ENCODE measurements at places on chromosomes 11 and 22.

DNA sequence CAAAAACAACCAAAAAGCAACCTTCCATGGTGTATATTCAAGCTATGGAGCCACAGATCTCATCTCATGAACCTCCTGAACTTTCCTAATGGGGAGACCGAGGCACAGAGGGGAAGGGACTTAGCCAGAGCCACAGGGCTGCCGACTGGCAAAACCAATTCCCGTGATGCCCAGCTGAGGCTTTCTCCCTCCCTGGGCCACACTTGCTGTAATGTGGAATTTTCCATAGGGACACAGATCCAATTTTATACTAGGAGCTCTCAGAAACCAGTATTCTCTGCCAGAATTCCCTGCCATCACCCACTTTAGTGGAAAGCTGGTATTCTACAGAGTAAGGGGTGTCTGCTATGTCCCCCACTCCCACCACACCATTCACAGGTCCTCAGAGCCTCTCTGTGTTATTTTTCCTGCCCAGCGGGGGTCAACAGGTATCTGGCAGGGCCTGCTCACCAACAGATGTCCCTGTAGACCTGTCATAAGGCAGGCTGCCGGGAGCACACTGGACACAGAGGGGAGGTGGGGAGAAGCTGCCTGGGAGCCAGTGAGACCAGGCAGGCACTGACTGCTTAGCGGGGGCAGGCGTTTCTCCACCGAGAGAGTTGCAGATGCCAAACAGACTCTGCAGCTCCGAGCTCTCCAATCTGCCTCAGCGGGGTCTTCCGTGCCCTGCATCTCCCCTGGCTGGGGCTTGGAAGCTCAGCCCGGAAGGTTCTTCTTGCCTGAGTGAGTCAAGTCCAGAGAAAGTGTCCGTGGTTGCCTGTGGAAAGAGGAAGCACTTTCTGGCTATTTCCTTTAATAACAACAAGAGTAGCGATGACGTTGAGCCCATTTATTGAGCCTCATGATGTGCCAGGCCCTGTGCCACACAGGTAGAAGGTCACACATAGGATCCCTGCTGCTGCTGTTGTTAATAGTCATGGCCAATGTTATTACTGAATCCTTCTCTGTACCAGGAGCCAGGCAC, 26.3 kb downstream of the RPS6KA4 start:
- no peak for DNase-seq

- no peak for DNase-seq
Observed at GRCh38 chr11:15967966-15968365, 388.4 kb downstream of the SOX6 start.

DNA sequence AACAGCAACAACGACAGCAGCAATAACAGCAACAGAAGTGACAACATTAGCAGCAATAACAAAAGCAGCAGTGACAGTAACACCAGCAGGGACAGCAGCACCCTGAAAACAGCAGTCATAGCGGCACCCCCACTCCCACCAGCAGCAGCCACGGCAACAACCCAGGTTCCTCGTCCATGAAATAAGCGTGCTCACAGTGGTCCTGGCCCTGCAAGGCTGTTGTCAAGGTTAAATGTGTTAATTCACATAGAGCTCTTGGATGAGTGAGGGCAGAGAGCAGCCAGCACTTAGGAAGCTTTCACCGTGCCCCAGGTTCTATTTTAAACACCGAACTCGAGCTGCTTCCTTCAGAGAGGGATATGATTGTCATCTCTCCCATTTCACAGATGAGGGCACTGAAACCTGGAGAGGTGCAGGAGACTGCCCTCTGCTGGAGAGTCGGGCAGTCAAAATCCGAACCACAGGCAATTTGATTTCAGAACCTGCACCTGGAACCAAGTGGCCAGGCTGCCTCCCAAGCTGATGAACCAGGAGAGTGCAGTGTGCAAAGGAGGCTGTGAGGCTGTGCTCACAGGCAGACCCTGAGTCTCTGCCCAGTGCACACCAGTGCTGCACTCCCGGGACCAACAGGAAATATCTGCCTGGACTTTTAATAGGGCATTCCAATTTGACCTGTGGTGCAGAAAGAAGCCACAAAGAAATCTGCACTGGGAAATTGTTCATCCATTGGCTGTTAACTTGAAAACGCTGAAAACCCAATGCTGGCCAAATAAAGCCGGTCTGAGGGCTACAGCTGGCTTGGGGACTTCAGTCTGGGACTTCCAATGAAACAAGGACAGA, 22.9 kb upstream of the FGF3 start:
- DNase-seq: no peak

DNA sequence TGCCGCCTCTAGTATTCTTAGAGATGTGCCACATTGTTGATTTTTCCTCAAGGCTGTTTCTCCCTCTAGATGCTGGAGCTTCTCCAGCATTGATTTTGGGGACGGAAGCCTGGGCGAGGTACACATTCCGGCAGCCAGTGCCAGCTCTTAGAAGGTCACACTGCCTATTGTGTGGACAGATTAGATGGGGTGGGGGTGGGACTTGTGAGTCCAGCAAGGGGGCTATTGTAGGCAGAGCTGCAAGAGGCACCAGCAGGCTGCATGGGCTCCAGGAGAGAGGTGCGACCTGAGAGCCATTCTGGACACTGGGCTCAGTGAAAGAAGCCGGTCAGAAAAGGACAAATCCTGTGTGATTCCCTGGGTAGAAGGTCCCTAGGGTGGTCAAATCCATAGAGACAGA, 12.4 kb downstream of the C11orf21 start:
- DNase-seq: no peak

GRCh38 chr11:6225896-6226295, 8.5 kb downstream of the FHIP1B start:
- no peak for DNase-seq

GRCh38 chr11:35126879-35127581, 11.9 kb upstream of the CD44 start:
- DNase-seq: no peak

GRCh38 chr11:95790933-95791708, 823 bp downstream of the CEP57 start:
- peak; percentile 8 for DNase-seq

GRCh38 chr22:43849731-43850130, 12.6 kb downstream of the SULT4A1 start:
- no peak for DNase-seq

- DNase-seq: no peak
Observed at GRCh38 chr11:17989306-17989705, 23.5 kb downstream of the SERGEF start.

Data from stimulated activated CD8-positive, alpha-beta memory T cell treated with anti-CD3 and anti-CD28 coated beads, Interleukin-12 subunit alpha, Interleukin-12 subunit beta, amount 100 ng/mL, for 4 hours (primary cell).